ENCODE measurements at places on chromosomes 16 and 17.
A peak's percentile ranks its signal among the peaks of the same experiment; 100 is the strongest.

DNA sequence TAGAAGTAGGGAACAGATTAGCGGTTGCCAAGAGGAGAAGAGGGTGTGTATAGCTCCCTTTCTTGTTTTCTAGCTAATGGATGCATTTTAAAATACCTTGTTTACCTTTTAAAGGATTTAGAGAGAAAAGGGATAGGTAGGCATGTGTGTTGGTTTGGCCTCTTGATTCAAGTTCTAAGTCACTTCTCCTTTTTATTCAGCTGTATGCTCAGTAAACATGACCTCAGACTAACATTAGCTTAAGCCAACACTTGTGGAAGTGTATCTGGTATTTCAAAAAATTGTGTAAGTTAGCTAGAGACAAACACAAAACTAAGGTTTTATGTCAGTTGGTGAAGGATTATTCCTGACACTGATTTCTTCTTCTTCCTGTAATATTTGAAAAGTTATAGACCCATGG is 204.1 kb upstream of the NOG start:
- no peak for DNase-seq

- no peak for DNase-seq
These were observed 9.2 kb downstream of the TANC2 start for GRCh38 chr17:62975206-62975605.

DNA sequence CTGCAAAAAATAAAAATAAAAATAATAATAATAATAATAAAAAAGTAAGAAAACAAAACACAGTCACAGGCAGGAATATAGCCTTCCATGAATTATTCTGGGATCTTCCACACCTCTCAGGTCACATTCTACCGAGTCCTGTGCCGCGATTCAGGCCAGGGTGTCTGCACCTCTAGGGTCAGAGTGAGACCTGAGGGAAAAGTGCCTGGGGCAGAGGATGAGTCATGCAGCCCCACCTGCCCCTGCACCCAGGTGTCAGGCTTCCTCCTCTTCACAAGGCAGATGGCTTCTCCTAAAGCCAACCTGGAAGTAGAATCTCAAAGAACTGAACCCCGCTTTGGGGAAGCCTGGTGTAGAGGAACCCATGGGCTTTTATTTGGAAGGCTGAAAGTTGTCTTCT is 283.7 kb downstream of the CPPED1 start:
- DNase-seq, result no peak

GRCh38 chr16:4200000-4200780 is 41.7 kb downstream of the SRL start:
- peak; percentile 82 for DNase-seq

DNA sequence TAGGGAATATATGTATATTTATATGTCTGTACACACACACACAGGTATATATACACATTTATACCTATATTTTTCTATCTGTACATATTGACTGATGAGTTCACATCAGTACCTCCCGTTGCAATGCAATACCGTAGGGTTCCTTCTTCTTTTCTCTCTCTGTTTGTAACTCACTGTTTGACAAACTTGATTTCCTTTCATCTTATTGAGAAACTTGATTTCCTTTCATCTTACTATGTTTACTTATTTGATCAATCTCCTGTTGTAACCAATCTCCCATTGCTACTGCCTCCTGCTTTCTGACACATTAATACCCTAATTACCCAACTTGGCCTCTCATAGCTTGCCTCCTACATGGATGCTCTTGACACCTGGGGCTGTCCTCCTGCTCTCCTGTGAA is 49.8 kb downstream of the NFAT5 start:
- DNase-seq, result no peak

DNA sequence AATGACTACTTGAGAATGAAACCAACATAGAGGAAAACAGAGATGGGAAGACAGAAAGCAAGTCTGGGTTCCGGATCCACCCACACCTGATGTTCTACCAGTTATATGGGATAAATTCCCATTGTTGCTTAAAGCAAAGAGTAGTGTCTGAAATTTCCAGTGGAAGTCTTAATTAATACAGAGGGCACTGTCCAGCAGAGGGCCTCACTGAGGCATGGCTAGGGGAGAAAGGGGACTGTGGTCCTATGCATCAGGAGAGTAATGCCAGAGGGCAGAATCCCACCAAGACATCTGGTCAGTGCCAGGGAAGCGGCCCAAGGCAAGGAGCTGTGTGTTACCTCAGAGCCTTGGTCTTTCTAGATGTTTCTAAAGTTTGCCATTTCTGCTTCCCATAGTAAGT is 7.5 kb upstream of the UMOD start:
- peak; percentile 3 for DNase-seq

GRCh38 chr16:68375801-68376536 is 65.2 kb downstream of the PRMT7 start:
- DNase-seq, result no peak

DNA sequence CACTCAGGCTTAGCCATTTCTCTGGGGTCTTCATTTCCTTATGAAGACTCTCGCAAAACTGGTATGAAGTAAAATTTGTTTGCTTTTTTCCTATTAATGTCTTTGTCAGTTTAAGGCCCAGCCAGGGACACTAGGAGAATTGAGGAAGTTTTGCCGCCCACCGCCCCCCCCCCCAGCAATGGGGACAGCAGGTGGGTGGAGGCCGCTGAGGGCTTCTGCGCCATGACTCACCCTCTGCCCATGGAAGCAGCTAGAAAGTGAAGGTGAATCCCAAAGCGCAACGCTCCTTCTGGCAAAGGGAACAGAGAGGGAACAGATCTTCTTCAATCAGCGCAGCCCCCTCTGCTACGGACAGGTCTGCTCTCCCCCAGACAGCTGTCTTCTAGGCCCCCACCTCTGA is 49.7 kb downstream of the MARF1 start:
- peak; percentile 82 for DNase-seq

Data from suppressor macrophage treated with lipopolysaccharide for 1 hour (primary cell).